Suppressor macrophage (primary cell): ENCODE measurements at places on chromosomes 7 and 10.

DNA sequence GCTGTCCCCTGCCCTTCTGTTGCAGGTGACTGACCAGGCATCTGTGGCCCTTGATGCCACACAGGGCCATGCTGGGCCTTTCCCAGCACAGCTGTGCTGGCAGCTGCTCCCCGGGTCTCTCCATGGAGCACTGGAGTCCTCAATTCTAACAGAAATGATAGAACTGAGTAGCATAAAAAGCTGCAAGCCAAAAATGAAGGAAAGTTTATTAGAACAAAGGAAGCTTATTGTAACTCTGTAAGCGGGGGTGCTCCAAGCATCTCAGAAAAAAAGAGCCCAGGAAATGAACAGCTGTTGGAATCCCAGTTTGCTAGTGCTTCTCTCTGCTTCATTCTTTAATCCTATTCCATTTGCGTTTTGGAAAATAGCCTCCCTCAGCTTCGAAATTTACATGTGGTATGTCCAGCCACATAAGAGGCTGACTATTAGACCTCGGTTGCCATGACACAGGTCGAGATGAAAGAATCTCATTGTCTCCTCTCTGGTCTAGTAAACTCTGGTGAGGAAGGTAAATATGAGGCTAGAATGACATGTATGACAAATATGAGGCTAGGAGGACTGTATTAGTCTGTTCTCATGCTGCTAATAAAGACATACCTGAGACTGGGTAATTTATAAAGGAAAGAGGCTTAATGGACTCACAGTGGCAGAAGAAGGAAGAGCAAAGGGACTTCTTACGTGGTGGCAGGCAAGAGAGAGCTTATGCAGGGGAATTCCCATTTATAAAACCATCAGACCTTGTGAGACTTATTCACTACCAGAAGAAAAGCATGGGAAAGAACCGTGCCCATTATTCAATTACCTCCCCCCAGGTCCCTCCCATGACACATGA is 23.7 kb downstream of the EPDR1 start:
- no peak for DNase-seq

DNA sequence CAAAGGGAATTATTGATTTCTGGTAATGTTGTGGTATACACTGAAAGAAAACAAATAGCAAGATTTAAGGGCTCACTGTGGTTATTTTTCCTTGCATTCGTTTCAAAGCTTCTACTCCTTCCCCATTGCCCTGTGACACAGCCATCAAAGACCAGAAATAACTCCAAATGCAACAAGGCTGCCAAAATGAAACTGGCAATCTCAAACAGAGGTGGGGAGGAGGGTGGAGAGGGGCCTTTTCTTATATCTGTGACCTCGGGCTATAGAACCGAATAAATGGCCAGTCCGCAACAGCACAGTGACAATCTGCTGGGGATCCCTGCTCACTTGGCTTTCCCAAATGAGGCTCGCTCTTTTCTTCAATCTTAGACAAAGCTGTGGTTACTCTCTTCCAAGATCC is 17.4 kb upstream of the SPOCK2 start:
- DNase-seq = no peak

- no peak for DNase-seq
Measured at GRCh38 chr10:24898501-24898900, 53.9 kb downstream of the PRTFDC1 start.

GRCh38 chr7:79789584-79790345 is 336.3 kb upstream of the MAGI2 start:
- DNase-seq = no peak

GRCh38 chr7:118306771-118307170 is 82.3 kb downstream of the ANKRD7 start:
- DNase-seq = no peak

DNA sequence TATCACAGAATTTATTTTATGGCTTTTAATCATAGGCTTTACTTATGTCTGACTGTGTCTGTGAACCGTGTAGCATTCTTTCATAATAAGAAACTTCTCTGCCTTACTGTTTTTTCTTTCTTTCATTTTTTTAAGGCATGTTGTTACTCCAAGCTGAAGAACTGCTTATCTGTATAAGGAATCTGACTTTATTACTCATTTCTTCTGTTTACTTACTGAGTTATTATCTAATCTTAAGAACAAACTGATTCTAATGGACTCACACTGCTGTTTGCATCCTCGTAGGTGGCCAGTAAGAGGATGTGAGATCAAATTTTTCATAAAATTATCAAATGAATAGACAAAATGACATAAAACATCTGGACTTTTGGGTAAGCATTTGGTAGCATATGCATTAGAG is 54.7 kb upstream of the DNAJC1 start:
- no peak for DNase-seq

DNA sequence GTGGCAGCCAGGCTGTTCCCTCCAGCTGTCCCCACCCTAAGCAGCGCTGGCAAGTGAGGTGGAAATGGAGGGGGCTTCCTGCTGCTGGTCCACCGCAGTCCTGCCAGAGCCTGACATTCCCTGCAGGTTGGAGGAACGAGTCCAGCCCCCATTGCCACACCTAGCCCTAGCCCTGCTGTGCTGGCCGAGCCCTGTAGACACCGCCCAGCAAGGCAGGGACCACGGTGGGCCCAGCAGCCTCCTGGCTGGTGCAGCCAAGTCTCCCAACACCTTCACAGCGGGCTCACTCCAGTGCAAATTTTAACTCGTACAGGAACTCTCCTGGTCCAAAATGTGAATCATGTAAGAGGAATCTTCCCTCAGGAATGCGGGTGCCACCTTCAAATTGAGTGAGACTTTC is 116.3 kb downstream of the PAXIP1 start:
- DNase-seq = no peak

- DNase-seq = no peak
Measured at GRCh38 chr10:50968386-50969091, 83.1 kb upstream of the A1CF start.

DNA sequence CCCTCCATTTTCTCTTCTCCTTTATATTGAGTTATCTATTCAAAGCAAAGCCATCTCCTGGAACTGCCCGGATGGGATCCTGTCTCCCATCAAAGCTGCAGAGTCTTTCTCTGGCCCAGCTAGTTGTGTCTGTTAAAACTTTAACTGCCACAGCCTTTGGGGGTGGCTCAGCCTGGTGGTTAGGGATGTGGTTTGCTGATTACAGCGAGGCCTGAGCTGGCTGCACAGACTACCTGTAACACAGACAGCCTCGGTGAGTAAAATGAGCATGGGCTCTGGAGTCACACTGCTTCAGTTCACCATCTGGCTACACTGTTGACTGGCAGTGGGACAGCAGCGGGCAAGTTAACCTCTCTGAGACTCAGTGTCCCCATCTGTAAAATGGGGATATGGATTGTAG is 18.4 kb upstream of the HABP2 start:
- DNase-seq = no peak

DNA sequence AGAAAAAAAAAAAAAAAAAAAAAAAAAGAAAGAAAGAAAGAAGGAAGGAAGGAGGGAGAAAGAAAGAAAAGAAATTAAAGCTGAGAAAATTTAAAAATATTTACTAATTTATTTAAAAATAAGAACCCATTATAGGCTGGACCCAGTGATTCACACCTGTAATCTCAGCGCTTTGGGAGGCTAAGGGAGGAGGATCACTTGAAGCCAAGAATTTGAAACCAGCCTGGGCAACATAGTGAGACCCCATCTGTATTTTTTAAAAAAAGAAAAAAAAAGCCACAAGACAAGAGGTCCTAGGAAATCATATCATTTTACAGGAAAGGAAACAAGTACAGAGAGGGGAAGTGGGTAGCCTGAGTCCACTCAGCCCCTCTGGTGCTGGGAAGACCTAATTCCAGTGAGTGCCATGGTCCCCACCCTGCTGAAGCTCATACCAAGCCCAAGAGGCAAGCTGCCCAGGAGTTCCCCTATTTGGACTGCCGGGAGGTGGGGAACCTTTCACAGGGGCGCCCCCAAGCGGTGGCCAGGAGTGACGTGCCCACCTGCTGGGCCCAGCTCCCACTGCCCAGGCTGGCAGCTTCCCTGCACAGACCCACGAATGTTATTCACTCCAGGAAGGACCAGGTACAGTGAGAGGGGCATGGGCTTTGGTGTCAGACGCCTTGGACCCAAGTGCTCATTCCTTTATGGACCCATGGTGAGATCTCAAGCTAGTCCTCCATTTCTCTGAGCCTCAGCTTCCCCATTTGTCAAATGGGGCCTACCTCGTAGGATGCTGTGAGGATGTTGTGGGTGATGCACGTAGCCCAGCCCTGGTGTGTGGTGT is 133.6 kb downstream of the ZMIZ1 start:
- peak; percentile 80 for DNase-seq

DNA sequence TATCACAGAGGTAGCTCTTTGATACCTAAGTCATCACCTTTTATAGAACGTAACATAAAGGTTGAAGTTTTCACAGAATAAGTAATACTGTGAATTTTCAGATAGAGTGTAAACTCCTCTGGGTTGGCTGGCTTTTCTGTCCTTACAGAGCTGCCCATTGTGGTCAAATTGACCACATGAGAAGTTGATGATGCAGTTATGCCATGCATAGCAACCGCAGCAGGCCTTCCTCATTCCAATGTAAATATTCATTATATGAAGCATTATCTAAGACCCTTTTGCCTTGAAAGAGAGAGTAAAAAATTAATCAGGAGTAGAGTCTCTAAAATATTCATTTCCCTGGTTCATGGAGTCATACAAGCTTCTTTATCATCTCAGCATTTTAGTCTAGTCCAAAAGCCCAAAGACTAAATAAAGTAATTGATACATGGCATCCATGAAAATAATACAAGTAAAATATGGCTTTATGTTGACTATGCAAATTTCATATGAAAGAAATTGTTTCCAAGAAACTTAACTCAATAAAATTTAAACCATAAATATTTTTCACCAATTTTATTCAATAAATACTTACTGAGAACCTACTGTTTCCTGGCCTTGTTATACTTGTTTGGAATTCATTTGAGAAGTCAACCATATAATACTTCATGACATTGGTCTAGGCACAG is 516.4 kb downstream of the PCDH15 start:
- DNase-seq = no peak

GRCh38 chr10:133444342-133445267 is 9.1 kb upstream of the SCART1 start:
- no peak for DNase-seq

DNA sequence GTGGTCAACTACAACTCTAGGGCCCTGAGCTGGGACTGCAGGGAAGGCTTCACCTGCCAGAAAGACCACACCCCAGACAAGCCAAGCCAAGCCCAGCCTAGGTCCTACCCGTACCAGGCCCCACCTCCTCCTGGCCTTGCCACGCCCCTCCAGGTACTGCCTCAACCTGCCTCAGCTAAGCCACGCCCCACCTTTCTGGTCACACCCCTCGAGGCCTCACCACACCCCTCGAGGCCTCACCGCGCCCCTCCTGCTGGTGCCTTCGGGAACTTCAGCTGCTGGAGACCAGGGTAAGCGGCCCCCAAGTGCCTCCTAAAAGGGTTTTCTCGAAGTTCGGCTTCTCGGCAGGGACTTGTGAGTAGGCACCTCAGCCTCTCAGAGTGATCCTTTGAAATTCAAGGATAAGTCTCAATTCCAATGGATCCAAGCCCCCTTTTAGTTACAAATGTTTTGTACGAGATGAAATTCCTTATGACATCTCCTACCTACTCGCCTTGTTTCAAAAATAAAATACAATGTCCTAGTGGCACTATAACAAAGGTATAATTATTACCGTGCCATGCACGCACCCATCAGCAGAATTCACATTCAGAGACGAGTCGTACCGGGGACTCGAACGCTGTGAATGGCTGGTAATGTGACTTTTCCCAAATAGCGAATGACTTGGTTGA is 171.2 kb downstream of the ARHGAP21 start:
- DNase-seq = no peak

DNA sequence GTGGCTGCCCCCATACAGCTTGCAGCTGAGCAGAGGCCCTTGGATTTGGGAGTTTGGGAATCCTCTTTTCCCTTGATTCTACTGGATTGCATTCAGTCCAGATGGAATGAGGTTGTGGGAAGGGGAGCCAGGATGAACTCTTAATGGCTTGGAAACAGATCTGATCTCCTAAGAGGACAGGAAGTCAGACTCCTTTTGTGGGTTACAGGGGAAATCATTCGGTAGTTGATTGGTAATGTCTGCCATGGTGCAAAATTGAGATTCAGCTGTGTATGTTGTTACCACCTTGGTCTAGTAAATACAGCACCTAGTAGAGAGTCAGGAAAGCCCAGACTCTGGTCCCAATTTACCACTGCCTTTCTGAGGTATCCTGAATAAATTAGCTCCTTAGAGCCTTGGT is 144.2 kb upstream of the TNRC18 start:
- no peak for DNase-seq

DNA sequence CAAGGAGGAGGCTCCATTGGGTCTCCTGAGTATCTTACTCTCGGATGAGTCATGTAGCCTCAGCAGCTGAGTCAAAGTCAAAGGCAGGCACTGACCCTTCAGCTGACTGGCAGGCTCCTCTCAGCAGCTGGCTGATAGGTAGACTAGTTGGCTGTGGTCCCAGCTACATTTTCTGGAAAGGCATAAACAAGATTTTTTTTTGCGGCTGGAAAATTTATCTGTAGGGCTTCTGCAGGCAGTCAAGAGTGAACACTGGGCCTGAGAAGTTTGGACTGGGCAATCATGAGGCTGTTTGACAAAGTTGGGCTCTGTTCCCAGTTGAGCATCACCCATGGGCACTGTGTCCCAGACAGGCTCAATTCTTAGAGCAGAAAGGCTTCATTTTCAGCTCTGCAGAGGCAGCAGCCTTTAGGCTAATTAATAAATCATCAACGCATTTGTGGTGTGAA is 796.2 kb downstream of the CCSER2 start:
- DNase-seq = no peak

- DNase-seq = no peak
Measured at GRCh38 chr7:27462575-27463270, 200.0 kb downstream of the HIBADH start.

DNA sequence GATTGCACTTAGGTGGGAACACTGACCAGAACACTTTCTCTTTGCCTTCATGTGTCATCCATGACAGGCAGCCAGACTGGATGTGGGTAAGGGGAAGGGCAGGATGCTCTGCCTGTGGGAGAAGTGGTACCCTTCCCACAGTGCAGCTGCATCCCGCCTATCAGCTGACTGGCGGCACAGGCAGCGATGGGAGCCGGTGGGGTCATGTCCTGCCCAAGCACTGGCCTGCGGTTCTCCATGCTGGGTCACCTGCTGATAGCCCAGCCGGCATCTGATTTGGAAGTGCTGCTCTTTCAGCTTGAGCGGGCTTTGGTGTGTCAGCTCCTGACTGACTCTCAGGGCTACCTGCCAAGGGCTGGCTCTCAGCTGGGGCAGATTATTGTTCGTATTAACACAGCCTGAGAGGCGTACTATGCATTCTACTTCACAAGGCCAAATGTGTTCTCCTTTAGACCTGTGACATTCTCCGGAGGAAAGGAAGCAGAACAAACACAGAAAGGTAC is 105.2 kb upstream of the PDLIM1 start:
- no peak for DNase-seq

GRCh38 chr7:51279391-51280023 is 37.1 kb downstream of the COBL start:
- DNase-seq = no peak

DNA sequence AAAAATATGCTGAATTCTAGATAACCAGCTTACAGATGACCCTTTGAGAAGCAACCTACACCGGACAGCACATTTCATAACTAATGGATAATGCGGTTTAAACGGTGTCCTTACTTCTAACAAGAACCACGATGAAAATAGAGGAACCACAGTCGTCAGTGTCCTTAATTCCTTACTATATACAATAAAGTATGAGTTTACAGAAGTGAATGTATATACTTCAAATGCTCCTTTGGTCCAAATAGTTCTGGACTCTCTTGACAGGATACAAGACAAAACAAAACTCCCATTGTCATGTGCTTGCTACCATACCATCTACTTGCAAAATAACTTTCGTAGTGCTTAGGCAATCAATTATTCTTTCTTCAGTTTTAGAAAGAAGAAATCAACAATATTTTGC is 2.4 kb downstream of the NAMPT start:
- DNase-seq = peak; percentile 65
